ENCODE measurements at places on chromosomes 2 and 18.

GRCh38 chr18:42024131-42024530 is 69.1 kb downstream of the PIK3C3 start:
- no peak for DNase-seq

GRCh38 chr18:62992877-62993365 is 277.6 kb downstream of the PHLPP1 start:
- no peak for DNase-seq

- DNase-seq: no peak
Observed at GRCh38 chr2:234913208-234913626, 38.6 kb upstream of the SH3BP4 start.

DNA sequence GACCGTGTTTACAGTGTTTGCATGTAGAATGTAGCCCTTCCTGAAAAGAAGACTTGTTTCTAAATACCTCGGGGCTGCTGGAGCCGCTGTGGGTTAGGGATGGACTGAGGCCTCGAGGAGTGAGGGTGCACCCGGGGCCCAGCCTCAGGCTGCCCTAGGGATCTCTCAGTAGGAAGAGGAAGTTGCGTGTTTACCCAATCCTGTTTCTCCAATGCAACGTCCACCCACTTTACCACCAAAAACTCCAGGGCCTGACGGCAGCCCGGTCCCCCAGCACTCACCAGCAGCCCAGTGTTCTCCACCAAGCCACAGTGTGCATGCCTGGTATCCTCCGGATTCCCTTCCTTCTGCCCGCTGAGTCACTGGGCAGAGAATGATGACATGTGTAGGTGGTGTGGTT is 255.8 kb downstream of the GLI2 start:
- DNase-seq: no peak

- DNase-seq: no peak
Observed at GRCh38 chr18:48171490-48172188, 237.5 kb downstream of the ZBTB7C start.

DNA sequence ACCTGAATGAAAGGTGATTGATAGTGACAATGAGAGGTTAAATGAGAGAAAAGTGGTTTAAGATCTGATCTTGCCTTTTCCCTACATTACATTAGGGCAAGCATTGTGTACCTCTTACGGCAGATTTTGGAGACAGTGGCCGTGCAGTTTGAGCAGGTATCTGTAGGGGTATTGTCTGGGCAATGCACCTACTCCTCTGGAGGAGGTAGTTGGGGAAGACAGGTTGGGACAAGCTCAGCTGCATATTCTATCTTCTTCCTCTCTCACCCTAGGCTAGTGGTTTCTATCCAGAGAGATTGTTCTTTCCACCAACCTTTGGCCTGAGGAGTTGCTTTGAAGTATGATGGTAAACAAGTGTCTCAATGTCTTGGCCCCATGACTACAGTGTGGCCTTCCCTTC is 323.2 kb downstream of the CYP26B1 start:
- DNase-seq: no peak

DNA sequence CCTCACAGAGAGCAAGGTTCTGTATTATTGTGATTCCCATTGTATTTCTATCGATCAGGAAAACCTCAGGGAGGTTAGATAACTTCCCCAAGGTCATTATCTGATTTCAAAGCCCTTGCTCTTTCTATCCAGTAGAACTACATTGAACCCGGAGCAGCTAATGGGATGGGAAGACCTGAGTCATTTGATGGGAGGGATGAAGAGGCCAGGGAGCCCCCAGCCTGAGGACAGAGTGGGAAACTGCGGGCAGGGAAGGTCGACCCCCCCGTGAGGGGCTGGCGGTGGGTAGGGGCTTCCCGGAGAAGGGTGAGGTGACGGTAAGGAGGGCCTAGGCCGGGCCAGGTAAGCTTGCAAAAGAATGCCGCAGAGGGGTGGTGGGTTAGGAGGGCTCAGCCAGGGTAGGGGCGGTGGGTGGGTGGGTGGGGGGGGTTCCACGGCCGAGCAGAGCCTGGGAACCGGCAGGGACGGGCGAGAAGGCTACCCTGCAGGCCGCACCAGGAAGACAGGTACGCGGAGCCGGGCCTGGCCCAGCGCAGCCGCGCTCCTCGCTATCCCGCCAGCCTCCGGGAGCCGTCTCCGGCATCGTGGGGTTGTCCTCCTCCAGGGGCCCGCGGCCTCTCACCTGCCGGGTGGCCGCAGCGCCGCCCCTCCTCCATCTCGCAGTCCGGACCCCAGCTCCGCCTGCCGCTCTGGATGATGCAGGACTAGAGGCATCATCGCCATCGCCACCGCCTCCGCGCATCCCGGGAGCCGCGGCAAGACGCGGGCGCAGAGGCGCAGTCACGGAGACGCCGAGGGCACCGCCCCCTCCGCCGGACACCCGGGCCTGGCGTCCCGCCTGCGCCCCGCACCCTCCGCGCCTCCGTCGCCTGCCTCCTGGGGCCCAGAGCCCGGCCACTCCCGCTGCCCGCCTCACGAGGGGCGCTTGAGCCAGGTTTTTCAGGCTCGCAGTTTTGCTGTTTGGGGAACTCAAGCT is at the start of gene GPR75:
TSS of gene GPR75 (minus strand) at position 762 of the 976 bp plus-strand sequence. CDS start 5,211 bp downstream, outside the sequence.
- no peak for DNase-seq

GRCh38 chr2:134917360-134917865 is 1.2 kb upstream of the CCNT2 start:
- DNase-seq: no peak

- no peak for DNase-seq
Observed at GRCh38 chr2:217262911-217263310, 403.0 kb upstream of the TNP1 start.

DNA sequence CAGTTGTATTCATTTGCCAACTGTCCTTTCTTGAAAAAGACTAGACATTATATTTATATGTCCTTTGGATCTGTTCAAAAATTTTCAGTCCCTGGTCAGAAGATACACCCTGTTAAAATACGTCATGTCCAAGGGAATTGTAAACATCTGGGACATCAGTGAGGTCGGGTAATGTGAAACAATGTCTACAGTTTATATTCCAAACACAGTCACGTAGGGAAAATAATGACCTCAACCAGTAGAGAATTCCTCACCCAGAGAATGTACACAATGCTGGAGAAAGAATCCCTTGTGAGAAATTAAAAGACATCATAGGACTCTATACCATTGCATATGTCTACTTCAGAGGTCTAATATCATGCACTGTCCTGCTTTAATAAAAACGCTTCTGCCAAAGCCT is 888.0 kb upstream of the CHAC2 start:
- DNase-seq: no peak

- no peak for DNase-seq
Observed at GRCh38 chr18:7617738-7618422, 50.8 kb downstream of the PTPRM start.

DNA sequence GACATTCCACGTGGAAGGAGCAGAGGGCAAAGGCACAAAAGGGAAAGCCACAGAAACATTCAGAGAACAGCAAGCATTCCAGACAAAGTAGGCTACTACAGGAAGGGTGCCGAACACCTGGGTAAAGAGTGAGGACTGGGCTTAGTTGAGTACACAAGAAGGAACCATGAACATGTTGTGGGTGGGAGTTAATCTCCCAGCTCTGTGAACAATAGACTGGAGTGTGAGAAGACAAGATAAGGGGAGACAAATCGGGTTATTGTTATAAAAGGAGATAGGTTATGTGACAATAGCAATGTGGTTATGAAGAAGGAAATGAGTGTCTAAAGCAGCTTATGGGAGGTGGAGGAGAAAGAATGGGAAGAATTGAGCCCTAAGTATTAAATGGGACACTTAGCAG is 70.0 kb downstream of the DPP4 start:
- DNase-seq: no peak

DNA sequence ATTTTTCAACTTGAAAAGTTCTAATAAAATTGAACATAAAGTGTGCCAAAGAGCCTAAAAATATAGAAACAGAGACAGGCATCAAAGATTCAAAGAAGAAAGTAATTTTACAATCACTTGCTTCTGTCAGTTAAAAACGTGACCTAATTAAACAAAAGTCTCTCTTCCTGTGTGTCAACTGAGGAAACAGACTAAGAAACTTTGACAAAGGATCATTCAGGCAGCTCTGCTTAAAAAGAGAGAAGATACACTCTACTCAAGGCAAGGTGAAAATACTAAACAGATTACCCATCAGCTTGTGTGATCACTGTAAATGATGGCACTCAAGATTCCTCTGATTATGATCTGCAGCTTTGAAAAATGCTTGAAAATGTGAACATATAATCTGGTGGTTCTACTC is 47.8 kb downstream of the DYM start:
- no peak for DNase-seq

DNA sequence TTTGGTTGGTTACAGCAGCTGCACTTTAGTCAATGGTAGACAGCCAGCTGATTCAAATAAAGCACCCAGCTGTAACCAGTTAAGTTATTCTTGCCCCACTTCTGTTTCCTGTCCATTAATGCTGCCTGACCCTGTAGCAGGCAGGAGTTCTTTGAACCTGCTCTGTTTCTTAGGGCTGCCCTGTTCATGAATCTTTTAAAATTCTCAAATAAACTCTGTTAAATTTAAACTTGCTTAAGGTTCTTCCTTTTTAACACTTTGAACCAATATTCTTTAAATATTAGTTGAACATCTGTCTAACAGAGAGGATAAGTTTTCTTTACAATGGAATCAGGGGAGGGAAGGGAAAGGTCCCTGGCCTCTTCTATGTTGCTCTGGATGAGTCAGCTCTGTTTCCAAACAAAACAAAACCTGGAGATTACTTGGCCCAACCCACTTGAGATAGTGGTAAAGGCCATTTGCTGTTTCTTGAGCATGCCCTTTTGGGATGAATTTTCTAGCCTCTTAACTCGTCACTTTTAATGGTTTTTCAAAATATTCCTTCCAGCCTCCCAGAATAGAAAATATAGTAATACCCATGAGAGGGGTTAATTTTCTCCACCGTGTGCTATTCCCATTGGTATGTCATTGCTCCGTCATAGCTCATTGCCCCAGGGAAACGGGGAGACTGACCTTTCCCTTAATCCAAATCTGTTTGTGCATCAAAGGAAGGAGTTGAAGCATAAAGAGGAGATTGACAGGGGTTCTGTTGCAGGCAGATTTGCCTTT is 112.1 kb upstream of the FHL2 start:
- no peak for DNase-seq

DNA sequence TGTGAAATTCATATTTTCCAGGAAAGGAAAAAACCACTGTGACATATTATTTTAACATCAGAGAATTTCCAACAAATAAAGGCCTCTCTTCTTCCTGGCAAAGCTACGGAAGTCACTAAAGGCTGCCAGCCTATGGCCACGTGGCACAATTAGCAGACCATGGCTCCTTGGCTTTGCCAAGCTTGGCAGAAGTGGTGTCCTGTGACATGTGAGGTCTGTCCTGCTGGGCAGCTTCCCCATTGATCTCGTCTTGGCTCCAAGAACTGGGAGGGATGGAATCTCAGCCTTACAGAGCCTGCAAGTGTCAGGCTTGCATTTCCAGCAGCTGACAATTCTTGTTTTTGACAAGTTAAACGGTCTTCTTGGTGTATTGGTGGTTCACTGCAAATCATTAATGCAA is 226.9 kb upstream of the THSD7B start:
- DNase-seq: no peak

All from stimulated activated CD4-positive, alpha-beta T cell treated with anti-CD3 and anti-CD28 coated beads, TNF-alpha, amount 100 ng/mL, for 1 hour (primary cell).